ENCODE measurements at places on chromosomes 16 and 17. TPM values are rescaled to one million over a fixed set of nuclear protein-coding genes. Genes with fewer than 3 reads are reported as not detected.

Gene FGF11
- 16.8 TPM for total RNA-seq

Gene SLC52A1
- total RNA-seq: 1.7 TPM

Gene SEPTIN1
- 2.7 TPM for total RNA-seq

Gene EVI2A
- total RNA-seq: 0.50 TPM

Gene BRD7
- 45.8 TPM for total RNA-seq

Gene GRAPL
- 1.5 TPM for total RNA-seq

Gene TBC1D26
- total RNA-seq: 0.13 TPM

Gene ADAM11
- total RNA-seq: 1.1 TPM

Gene GCGR
- total RNA-seq: 0.14 TPM

Gene HOXB9
- total RNA-seq: 61.8 TPM

Gene ANKRD40CL
- 0.63 TPM for total RNA-seq

Gene FAM171A2
- 23.5 TPM for total RNA-seq

Gene KRT27
- not detected for total RNA-seq

Gene MILR1
- 2.0 TPM for total RNA-seq

Gene SULT1A1
- 14.6 TPM for total RNA-seq

Gene CX3CL1
- 3.2 TPM for total RNA-seq

Gene CLEC19A
- 0.16 TPM for total RNA-seq
